Fibroblast of skin of back (primary cell): ENCODE measurements at places on chromosomes 7 and 10.

DNA sequence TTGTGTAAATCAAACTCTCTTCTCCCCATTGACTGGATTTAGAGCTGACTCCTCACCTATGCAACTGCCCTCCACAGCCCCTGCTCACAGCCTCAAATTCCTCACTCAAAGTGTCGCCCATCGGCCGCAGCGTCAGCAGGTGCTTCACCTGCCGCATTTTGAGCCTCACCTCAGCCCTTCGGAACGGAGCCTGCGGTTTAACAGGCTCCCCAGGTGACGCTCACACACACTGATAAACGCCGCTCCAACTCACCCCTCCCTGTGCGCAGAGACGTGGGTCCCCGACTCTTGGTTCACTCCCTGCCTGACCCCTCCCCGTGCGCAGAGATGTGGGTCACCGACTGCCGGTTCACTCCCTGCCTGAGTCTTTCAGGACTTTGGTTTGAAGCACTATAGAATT lies 57.1 kb downstream of the CARD11 start:
- DNase-seq, result no peak

GRCh38 chr10:75137533-75138438 lies 26.3 kb downstream of the SAMD8 start:
- DNase-seq, result peak; percentile 74

GRCh38 chr7:130874071-130874915 lies 140.3 kb upstream of the KLF14 start:
- no peak for DNase-seq

DNA sequence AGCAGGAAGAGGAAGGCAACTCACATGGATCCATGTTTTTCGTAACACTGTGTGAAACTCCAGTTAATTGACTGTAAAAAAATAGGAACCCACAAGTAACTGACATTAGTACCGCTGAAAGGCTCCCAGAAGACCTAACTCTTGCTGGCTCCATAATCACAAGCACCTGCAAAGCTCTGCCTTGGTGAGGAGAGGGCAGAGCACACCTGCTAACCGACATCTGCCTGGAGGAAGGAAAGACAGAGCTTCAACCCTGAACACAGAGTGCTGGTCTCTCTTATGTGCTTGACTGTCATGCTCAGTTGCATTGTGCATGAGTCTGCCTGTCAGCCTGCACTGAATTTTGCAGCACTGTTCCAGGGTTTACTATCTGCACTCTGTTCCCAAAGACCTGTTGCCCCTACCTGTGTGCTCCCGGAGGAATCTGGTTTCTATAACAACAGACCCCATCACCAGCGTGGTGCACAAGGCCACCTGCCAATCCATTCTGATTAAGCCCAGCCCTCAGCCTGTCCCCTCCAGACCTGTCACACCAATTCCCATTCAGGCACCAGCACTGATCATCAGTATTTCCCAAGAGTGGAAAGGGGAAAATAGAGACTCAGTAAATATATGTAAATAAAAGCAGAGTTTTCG lies 63.1 kb upstream of the ANKRD1 start:
- no peak for DNase-seq

- no peak for DNase-seq
These were observed 121.6 kb upstream of the SDK1 start for GRCh38 chr7:3179456-3179855.

GRCh38 chr10:32680803-32681557 lies 235.0 kb downstream of the CCDC7 start:
- no peak for DNase-seq

DNA sequence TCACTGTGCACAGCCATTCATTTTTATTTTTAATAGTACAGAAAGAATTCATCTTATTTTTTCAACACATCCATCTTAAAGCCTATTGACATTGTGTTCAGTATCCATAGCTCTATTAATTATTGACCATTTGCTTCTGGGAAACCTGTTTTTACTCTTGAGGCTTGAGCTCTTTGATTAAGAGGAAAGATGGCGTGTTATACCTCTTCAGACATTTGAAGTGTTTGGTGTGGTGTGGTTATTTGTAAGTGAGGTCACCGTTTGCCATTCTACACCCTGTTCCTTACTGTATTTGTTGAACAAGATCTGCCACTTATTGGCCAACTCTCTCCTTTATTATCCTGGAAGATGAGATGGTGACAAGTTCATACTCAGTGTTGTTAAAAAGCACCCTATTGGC lies 18.4 kb downstream of the C7orf57 start:
- DNase-seq, result no peak

DNA sequence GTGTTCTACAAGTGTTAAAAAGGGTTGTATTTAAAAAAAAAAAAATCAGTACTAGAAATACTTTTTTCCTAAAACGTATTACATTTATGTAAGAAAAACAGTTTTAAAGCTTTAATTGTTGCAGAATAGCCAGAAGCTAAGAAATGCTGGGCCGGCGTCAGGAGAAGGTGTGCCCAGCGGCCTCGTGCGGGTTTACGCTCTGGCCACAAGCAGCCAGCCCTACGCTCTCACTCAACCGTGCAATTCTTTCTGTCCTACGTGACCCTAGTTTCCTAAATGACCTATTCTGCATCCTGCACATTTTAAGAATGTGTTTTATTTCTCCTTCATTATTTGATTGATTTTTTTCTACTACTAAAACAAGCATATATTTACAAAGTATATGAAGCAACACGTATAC lies 279.7 kb upstream of the KLF14 start:
- no peak for DNase-seq

GRCh38 chr10:127908106-127908958 lies 1.4 kb downstream of the PTPRE start:
- no peak for DNase-seq

- no peak for DNase-seq
These were observed 52.4 kb downstream of the NPTX2 start for GRCh38 chr7:98669329-98670000.

- no peak for DNase-seq
These were observed 2.3 kb upstream of the GRID2IP start for GRCh38 chr7:6553448-6554044.

DNA sequence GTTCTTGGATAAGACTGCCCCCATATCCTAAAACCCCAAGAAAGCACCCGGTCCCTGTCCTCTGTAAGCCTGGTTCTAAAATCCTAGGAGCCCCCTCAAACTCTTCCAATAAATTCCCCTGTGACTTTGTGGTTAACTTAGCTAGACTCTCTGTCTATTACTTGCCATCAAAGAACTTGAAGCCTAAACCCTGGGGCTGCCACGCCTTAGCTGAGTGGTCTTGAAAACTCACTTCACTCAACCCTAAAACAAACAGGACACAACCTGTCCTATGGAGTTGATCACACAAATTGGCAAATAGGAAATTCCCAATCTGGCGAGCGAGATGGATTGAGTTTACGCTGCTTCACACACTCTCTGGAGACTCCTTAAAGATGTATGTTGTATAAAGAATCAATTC lies 191.4 kb upstream of the SVIL start:
- no peak for DNase-seq

- DNase-seq, result no peak
These were observed 51.5 kb upstream of the RSBN1L start for GRCh38 chr7:77644774-77645173.

DNA sequence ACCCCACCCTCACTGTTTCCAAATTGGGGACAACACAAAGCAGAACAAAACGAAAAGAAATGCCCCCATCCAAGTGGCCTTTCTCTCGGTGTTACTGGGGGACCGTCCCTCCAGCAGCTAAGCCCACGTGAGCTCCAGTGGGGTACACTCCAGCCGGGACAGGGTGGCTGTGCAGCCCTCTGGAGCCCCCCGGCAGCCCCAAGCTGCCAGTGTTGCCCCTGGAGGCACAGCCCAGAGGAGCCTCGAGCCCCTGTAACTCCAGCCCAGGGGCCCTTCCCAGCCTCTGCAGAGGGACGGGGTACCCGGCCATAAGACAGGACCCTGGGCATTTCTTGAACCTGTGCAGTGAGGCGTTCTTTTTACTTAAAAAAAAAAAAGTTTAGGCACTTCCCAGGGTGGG lies 124.5 kb upstream of the KCTD7 start:
- no peak for DNase-seq

GRCh38 chr10:16497911-16498310 lies 23.8 kb downstream of the C1QL3 start:
- peak; percentile 24 for DNase-seq

- no peak for DNase-seq
These were observed 428.6 kb upstream of the ADARB2 start for GRCh38 chr10:2165771-2166460.

DNA sequence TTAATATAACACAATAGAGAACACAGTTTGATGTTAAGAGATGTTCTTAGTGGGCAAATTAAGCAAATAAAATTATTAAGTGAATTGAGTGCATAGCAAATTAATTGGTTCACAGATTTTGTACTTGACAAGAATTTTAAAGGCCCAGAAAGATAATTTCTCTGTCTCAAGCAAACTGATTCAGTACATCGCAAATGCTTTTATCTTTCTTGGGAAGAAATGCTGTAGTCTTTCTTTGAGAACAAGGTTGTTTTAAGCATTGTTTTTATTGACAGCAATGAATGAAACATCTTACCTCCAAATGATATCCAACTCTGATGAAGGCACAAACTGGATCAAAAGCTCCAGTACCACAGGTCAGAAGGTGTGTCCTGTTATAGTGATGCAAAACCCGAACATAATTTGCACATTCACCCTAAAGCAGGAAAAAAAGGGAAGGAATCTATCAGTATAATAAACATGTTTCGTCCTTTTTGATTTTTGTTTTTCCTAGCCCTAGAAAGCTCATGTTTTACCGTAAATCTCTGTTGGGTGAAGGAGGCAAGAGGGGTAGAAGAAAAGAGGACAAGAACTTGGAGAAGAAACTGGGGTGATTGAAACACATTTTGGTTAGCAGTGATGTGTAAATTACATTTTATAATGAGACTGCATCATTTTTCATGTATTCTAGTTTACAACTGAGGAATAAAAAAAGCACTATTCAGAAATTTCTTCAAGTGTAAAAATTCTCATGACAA lies 182.6 kb downstream of the SEMA3E start:
- DNase-seq, result no peak

GRCh38 chr10:31618541-31619291 lies 299.7 kb downstream of the ZEB1 start:
- DNase-seq, result peak; percentile 61

DNA sequence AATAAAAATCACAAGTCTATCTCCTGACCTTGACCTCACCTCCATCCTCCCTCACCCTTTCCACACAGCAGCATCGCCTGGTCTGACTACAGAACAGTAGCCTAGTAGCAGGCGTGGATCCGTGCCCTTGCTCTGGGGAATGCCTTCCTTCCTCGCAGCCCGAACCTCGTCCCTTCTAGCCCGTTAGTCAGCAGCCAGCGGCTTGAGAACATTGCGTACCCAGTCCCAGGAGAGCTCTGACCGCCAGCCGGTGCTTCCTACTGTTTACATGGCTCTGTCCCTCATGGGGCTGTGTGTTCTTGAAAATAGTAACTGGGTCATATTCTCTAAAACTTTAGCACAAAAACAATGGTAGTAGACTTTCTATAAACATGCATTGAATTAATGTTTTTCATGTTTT lies 682.7 kb upstream of the IGFBP3 start:
- peak; percentile 84 for DNase-seq

DNA sequence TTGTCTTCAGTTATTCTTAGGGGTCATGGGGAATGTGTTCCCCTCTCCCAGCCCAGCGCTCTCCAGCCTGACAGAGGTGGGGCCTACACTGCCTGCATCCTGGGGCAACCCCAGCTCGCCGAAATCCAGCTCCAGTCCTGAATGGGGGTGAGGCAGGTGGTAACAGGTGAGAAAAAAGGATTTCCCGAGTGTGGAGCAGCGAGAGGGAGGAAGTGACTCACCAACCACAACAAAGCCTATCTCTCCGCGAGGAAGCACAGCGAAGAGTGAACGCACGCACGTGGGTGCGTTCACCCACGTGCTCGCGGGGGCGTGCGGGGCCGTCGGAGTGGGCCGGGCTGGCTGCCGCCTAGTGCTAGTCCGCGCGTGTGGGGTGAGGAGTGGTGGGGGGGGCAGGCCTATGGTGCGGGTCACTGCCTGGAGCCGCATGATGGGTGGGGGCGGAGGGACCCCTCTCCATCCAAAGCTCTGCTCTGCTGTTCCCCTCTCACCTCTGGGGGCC lies 855 bp upstream of the PALD1 start:
- DNase-seq, result no peak
